ENCODE measurements at places on chromosomes 5 and 9. TPM values are rescaled to one million over a fixed set of nuclear protein-coding genes. Genes with fewer than 3 reads are reported as not detected.

The HRCT1 gene
- polyA plus RNA-seq: 0.35 TPM

The MYMK gene
- 0.28 TPM for polyA plus RNA-seq

The PLK2 gene
- 225 TPM for polyA plus RNA-seq

The CLIC3 gene
- 1.2 TPM for polyA plus RNA-seq

The CCNI2 gene
- polyA plus RNA-seq: 3.7 TPM

The TSSK1B gene
- polyA plus RNA-seq: 0.13 TPM

The GRM6 gene
- 0.74 TPM for polyA plus RNA-seq

The MED10 gene
- 45.9 TPM for polyA plus RNA-seq

The SLCO6A1 gene
- polyA plus RNA-seq: not detected

The ZNF454 gene
- polyA plus RNA-seq: 6.5 TPM

The PCDHGB3 gene
- polyA plus RNA-seq: 2.2 TPM

The ZDHHC11B gene
- polyA plus RNA-seq: 5.1 TPM

The PCDHB6 gene
- 3.8 TPM for polyA plus RNA-seq

The PDCD1LG2 gene
- polyA plus RNA-seq: not detected

The ATG10 gene
- 11.2 TPM for polyA plus RNA-seq

The NAIF1 gene
- 11.2 TPM for polyA plus RNA-seq

The SLC1A3 gene
- 2.7 TPM for polyA plus RNA-seq

The BAAT gene
- 0.13 TPM for polyA plus RNA-seq

The CCIN gene
- polyA plus RNA-seq: 0.37 TPM

The NELFB gene
- polyA plus RNA-seq: 69.7 TPM
